Activated T-cell treated with anti-CD3 and anti-CD28 coated beads, Interleukin-2, amount 50 U/mL, for 24 hours (primary cell): ENCODE measurements at places on chromosomes 6 and 20.

GRCh38 chr6:40714143-40714542 lies 127.0 kb upstream of the LRFN2 start:
- no peak for DNase-seq
- H3K4me1 ChIP-seq = no peaks in the 10 kb centered on the region
- no peaks in the 10 kb centered on the region for H3K27me3 ChIP-seq
- H3K36me3 ChIP-seq = no peaks in the 10 kb centered on the region
- H3K4me3 ChIP-seq = no peak overlapping the region
- H3K27ac ChIP-seq = no peak overlapping the region

DNA sequence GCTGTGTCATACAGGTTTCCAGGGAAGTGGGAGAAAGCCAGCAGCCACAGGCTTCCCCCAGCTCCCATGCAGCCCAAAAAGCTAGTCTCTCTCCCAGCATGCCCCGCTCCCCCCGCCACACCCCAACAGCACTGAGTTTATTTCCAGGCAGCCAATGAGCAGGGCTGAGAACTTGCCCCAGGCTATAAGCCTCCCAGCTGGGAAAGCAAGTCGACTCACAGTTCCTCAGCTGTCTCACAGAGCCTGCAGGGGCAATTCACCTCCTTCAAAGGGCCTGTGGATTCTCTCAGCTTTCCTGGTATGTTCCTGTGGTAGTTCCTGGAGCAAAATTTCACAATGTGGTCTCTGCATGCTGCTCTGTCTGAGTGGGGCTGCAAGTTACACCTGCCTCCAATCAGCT lies 34.2 kb downstream of the PAX1 start:
- no peak for DNase-seq
- H3K4me1 ChIP-seq = no peaks in the 10 kb centered on the region
- H3K36me3 ChIP-seq = no peaks in the 10 kb centered on the region

GRCh38 chr20:32153156-32153665 lies 43.7 kb downstream of the TM9SF4 start:
- H3K27me3 ChIP-seq = no peaks in the 10 kb centered on the region
- DNase-seq = no peak
- peaks cover 87% of the 10 kb centered on the region for H3K36me3 ChIP-seq
- H3K4me1 ChIP-seq = peaks cover 3% of the 10 kb centered on the region
- no peak overlapping the region for H3K4me3 ChIP-seq

GRCh38 chr6:44951253-44951747 lies 376.8 kb upstream of the RUNX2 start:
- DNase-seq = no peak
- H3K36me3 ChIP-seq = peaks cover 65% of the 10 kb centered on the region
- H3K4me3 ChIP-seq = no peak overlapping the region
- peaks cover 16% of the 10 kb centered on the region for H3K4me1 ChIP-seq

DNA sequence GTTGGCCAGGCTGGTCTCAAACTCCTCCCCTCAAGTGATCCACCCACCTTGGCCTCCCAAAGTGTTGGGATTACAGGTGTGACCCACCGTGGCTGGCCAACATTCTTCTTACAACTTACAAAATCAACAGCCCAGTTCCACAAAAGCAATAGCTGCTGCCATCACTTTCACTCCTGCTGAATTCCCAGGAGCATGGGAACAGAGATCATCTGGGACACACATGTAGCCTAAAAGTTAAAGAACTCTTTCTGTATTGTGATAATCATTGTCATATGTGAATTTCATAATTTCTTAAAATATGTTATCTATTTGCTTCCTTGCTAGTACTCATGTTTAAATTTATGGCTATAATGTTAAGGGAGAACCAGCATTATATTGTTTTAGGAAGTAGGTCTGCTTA lies 51.7 kb downstream of the NCOA6 start:
- no peak overlapping the region for H3K27ac ChIP-seq
- no peak for DNase-seq
- H3K4me3 ChIP-seq = no peak overlapping the region
- no peaks in the 10 kb centered on the region for H3K4me1 ChIP-seq
- H3K36me3 ChIP-seq = peaks cover 70% of the 10 kb centered on the region
